ENCODE measurements at places on chromosomes 6 and 20. TPM values are rescaled to one million over a fixed set of nuclear protein-coding genes. Genes with fewer than 3 reads are reported as not detected.

Gene GJA1
- total RNA-seq, result 195 TPM

Gene UBE2C
- total RNA-seq, result 3.9 TPM

Gene ELMO2
- total RNA-seq, result 22.0 TPM

Gene SEMG1
- total RNA-seq, result not detected

Gene GABRR1
- total RNA-seq, result not detected

Gene MTRF1L
- 16.5 TPM for total RNA-seq

Gene TCEA2
- 12.0 TPM for total RNA-seq

Gene LINC00237
- total RNA-seq, result not detected

Gene FAM83B
- 74.4 TPM for total RNA-seq

Gene THBS2
- 1.3 TPM for total RNA-seq

Gene TMEM200A
- 0.33 TPM for total RNA-seq

Gene IP6K3
- total RNA-seq, result 2.4 TPM

Gene SGK2
- total RNA-seq, result 2.7 TPM

Gene UBE3D
- total RNA-seq, result 7.9 TPM

Gene FBXO30
- total RNA-seq, result 18.1 TPM

Gene TFAP2D
- not detected for total RNA-seq

Gene RSPH9
- 2.4 TPM for total RNA-seq

Gene SAYSD1
- 17.3 TPM for total RNA-seq

Gene MROH8
- 3.1 TPM for total RNA-seq

Gene SOBP
- total RNA-seq, result not detected

Gene ADTRP
- total RNA-seq, result 2.0 TPM

Gene GLP1R
- total RNA-seq, result not detected

Gene GZF1
- 18.4 TPM for total RNA-seq

Gene TULP4
- total RNA-seq, result 194 TPM

Gene TENT5A
- 28.0 TPM for total RNA-seq

Gene AVP
- not detected for total RNA-seq

Gene BTN1A1
- total RNA-seq, result not detected

Gene NOX3
- not detected for total RNA-seq

Gene YTHDF1
- 59.1 TPM for total RNA-seq

Data from placental epithelial cell (primary cell).